ENCODE measurements at places on chromosomes 2 and 18.

DNA sequence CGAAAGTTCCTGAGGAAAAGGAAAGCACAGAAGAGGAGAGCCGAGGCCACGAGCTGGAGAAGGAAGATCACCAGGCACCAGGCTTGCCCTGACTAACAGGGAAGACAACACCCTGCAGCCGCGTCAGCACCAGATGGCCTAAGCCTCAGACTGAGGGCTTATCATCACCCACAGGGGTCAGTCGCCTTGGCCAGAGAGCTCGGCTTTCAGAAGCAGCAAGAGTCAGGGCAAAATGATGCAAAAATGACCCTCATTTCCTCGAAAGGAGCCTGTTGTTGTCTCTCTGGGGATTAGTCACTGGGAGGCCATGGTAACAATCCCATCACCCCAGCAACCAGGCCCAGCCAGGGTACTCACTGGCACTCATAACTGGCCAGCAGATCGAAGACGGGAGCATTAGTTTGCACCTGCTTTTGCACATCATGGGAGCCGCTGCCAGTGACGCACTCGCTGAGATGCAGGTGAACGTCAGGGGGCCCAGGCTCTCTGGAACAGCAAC, 42.7 kb upstream of the ZFP36L2 start:
- DNase-seq = no peak

DNA sequence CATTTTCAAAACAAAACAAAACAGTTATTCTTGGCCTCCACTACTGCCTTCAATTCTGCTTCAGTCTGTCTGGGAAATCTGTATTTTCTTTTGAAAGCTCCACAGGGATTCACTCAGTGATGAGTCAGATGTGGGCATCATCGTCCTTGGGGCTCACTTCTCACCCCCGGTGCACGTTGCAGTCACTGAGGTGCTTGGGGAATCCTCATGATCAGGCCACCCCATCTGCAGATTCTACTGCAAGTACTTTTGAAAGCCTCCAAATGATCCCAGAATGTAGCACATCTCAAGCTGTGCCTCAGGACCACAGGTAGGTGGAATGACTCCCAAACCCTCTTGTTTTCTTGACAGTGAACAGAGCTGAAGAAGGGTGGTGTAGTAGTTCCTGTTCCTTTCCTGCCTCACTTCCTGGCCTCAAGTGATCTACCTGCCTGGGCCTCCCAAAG, 34.3 kb downstream of the LPIN2 start:
- DNase-seq = no peak

DNA sequence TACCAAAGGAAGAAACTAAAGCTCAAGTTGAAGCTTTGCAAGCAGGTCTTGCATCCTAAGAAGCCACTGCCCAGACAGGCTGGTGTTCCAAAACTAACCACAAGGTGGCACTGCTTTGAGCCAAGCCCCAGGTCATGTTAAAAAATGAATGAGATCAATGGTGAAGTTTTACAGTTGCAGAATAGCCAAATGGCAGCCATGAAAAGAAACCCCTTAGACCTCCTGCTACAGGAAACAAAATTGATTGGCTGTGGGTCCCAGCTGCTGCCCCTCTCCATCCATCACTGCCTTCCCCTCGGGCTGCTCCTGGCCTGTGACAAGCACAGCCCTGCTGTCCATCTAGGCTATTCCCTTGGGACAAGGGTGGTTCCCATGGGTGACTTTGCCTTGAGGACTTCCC, 20.7 kb upstream of the MREG start:
- DNase-seq = peak; percentile 62

DNA sequence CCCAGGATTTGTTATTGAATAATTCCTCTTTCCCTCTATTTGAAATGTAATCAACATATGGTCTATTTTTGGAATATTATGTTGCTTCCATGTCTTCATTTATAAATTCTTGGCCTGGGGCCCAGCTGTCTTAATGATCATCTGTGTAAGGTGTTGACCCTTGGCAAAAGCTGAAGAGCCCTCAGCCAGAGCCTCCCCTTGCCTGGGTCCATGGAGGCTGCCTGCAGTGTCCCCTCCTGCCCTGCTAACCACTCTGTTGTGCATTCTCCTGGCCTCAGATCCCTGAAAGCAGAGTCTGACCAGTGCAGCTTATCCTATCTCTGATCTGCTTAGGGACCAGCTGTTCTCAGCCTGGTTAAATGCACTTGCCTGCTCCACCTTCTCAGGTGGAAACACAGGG, 226.1 kb upstream of the APCDD1 start:
- no peak for DNase-seq

- DNase-seq = no peak
Observed at GRCh38 chr2:224213396-224213795, 174.3 kb upstream of the SERPINE2 start.

GRCh38 chr2:74527741-74528140, 1.7 kb upstream of the DQX1 start:
- no peak for DNase-seq

DNA sequence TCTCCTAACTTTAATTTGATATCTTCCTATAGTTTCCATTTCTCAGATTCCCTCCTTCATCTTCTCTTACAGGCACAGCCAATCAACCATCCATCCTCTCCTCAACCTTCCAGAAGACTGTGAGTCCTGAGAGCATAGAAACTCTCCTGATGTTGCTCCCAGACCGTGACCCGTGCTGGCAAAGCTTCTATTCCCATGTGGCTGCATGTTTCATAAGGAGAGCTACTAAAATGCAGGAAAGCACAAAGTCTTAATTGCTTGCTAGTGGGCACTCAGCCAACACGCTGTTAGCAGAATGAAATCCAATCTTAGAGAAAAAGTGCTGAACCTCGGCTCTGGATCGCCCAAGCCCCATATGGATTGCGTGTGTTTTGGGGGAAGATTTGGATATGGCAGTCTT, 1244.7 kb upstream of the ZEB2 start:
- no peak for DNase-seq

DNA sequence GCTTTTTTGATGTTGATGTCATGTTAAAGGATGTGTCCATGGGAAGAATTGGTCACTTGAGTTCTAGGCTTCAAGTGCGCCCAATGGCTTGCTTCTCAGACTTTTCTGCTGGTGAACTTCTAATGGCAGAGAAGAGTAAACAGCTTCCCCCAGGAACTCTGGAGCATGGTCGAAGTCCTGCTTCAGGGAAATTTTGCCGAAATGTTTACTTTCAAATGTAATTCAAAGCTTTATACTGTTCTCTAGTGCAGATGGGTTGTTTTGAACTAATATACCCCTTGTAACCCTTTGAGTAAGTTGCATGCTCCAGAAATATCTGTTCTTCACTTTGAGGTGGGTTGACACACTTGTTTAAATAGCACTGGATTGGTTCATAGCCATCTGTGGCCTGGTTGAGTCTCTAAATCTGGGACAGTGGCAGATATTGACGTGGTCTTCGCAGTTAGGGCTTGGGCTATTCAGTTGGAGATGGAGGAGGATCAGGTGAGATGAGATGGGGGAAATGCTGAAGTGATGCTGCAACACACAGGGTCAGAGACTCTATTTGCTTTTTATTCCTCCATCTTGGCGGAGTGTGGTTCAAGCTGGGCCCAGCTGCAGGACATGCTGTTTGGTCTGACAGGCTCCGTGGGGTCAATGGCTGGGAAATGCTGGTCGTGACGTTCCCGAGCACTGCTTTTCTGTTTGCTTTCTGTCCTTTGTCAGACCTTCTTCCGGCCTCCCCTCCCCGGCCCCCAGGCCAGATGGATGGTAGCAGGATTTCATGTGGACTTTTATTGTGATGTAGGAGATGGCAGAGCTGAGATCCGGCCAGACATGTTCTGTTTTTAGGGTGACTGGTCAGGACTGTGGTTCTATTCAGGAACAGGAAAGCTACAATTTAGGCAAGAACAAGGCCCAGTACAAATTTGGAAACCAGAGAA, 35.9 kb downstream of the MYO1B start:
- no peak for DNase-seq

DNA sequence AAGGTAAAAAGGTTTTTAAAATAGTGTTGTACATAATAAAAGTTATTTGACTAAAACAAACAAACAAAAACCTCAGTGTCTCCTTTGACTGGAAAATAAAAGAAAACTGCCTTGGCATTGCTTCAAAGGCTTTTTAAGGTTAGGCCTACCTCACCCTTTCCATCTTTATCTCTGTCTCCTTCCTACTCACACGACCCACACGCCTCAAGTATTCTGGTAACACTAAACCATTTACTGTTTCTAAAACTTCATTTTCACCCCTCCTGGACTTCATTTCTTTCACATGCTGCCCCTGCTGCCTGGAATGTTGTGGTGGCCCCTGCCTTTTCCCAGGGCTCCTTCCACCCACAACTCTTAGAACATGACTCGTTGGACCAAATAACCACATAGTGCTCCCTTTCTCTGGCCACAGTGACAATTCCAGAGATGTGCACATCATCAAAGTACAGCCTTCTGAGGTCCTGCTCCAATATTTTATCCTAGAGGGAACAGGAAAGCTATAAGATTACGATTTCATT, 54.0 kb downstream of the ERBB4 start:
- no peak for DNase-seq

- DNase-seq = no peak
Observed at GRCh38 chr18:59706499-59706898, 9.3 kb upstream of the CCBE1 start.

DNA sequence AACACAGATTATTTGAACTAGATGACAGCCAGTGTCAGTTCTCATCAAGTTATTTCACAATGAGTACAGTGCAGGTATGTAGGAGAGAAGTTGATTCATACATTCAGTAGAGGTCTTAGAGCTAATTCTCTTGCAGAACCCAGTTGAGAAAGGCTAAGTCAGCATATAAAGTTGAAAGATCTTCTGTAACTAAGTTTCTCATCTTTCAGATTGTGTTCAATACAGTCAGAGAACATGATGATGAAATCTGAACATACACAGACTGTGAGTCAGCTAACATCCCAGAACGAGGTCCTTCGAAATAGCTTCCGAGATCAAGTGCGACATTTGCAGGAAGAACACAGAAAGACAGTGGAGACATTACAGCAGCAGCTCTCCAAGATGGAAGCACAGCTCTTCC, 41.9 kb upstream of the LIMS1 start:
- no peak for DNase-seq

- no peak for DNase-seq
Observed at GRCh38 chr2:207130958-207131521, 34.7 kb downstream of the KLF7 start.

DNA sequence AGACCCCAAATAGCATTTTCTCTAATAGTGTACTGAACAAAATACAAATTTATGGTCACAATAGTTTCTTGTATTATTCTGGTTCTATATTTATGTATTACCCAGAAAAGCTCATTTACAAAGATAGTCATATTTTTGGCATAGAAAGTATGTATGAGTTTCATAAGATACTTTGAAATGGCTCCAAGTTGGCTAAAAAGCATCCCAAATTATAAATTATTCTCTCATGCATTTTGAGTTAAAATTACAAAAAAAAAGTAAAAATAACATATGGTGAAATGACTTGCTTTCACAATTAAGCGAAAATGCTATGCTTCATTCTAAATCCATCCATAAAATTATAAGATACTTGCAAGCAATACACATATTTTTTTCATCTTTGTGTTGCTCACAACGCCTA, 530.7 kb downstream of the ZNF804A start:
- no peak for DNase-seq

DNA sequence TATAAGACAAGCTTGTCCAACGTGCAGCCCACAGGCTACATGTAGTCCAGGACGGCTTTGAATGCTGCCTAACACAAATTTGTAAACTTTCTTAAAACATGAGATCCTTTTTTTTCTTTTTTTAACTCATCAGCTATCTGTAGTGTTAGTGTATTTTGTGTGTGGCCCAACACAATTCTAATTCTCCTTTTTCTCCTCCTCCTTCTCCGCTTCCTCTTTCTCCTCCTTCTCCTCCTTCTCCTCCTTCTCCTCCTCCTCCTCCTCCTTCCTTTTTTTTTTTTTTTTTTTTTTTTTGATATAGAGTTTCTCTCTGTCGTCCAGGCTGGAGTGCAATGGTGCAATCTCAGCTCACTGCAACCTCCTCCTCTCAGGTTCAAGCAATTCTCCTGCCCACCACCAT, 39.3 kb upstream of the GTF2A1L start:
- DNase-seq = no peak

DNA sequence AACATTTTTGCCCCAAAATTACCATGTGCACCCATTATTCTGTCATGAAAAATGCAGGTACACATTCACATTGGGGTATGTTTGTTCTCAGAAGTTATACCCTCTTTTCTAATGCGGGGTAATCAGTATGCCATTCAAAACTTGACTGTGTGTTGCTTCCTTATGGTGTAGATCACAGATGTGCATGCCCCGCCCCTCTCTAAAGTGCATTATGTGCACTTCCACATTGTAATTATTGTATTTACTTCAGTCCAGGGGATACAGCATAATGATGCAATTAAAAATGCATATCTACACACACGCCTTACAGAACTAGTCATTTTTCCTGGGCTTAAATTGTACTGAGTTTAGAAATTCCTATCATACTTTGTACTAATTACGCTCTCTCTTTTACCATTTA, 48.8 kb downstream of the SLC9A2 start:
- no peak for DNase-seq

DNA sequence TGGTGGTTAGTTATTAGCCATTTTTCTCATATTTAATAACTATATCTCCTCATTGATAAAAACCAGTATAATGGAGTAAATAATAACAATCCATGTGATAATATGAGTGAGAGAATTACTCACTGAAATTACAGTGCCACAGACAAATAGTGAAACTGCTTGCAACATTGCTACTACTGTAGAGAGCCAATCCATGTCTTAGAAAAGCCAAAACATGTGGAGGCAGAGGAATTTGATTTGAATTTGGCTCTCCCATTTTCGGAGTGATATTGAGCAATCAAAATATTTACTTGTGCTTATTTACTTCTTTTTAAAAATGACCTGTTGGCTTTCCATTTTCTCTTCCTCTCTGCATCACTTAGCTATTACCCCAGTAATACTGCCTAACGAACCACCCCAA, 288.3 kb upstream of the TCF4 start:
- DNase-seq = no peak

DNA sequence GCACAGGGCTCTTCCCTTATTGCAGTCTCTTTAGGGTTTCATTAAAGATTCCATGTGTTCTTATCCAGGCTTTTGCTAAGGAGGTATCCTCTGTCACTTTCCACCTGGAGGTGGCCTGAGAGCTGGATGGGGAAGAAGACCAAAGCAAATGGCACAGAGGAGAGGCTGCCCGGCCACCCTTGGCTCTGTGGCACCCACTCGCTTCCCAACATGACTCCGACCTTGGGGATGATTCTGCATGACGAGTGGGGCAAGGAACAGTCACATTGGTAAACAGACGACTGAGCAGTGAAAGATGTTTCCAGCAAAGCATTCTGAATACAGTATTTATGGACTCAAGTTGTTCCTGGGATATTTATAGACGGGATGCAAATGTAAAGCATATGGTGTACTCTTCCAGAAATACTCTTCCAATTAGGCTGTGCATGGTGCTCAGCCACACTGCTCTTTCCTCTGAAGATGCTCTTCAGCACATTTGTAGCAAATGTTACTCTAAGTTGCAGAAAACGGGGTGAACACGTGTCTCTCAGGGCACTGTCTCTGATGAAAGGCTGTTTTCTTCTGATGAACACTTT, 377.1 kb upstream of the HS6ST1 start:
- DNase-seq = no peak
